ENCODE measurements at places on chromosomes 7 and 10.
A peak's percentile ranks its signal among the peaks of the same experiment; 100 is the strongest.

DNA sequence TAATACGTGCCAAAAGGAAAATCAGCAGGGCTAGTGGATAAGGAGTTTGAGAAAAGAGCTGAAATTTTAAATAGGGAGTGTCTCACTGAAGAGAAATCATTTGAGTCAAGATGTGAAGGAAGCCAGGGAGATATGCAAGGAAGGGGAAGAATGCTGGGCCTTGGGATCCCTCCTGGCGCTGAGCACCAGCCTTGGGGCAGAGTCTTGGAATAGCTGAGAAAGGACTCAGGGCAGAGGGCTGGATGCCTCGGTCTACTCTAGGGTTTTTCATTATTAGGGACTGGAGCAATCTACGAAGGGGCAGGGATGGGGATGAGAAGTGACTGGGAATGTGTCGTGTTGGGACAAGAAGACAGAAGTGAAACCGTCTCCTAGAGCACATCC lies 484 bp downstream of the ZWINT start:
- no peak for DNase-seq

- DNase-seq: no peak
Measured at GRCh38 chr7:138167869-138168296, 91.6 kb downstream of the AKR1D1 start.

DNA sequence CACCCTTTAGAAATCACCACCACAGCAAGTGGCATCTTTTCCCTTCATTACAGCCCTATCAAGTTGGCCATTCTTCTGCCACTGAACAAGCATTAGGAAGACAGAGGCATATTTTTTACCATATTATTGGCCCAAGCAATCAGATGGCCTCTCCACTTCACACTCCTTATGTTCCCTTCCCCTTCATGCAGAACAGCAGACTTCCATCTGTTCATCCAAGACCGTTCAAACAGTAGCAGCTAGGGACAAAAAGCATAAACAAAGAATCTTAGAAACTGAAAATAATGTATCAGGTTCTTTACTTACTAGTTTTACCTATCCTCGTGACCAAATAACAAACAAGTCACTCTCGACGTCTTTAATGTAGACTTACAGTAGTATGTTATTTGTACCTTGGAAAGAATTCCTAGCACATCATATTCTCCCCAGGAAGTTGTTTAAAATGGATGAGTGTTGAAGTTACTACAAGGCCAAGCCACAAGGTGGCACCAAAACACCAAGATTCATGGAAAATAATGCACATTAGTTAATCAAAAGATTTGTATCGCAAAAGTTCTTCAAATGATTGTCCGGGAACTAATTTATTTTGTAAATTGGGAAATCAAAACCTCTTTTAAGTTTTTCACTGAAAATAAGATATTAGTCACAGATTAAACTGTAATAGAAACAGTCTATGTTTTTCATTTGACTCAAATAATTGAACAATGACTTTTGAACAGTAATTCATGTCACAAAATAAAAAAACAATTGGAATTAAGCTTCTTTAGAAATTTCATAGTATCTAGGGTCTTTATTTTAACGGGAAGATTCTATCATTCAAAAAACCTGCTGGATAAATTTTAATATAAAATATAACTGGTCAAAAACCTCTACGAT lies 112.1 kb downstream of the VPS41 start:
- peak; percentile 72 for DNase-seq

GRCh38 chr7:97272237-97272975 lies 154.9 kb downstream of the SDHAF3 start:
- no peak for DNase-seq

GRCh38 chr7:77699056-77699455 lies 2.8 kb downstream of the RSBN1L start:
- DNase-seq: no peak

GRCh38 chr10:12807096-12807755 lies 194.3 kb downstream of the CCDC3 start:
- no peak for DNase-seq

- no peak for DNase-seq
Measured at GRCh38 chr7:123401295-123401694, 133.1 kb downstream of the IQUB start.

DNA sequence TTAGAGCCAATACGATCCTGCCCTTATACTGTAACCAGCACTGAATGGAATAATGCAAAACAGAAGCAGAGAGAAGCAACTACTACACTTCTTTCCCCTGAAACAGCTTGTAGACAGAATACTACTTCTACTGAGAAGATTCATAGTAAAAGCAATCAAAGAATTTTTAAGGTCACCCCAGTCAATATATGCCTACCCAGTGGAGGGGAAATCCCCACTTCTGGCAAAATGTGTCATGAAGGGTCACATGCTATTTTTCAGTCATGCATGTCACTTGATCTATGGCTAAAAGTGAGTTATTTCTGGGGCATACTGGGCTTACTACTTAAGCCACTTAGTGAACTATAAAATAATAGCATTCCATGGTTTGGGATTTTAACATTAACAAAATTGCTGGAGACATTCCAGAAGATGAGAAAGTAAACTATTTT lies 25.6 kb downstream of the IRF5 start:
- DNase-seq: no peak

- no peak for DNase-seq
Measured at GRCh38 chr7:31023877-31024276, 28.2 kb upstream of the ADCYAP1R1 start.

DNA sequence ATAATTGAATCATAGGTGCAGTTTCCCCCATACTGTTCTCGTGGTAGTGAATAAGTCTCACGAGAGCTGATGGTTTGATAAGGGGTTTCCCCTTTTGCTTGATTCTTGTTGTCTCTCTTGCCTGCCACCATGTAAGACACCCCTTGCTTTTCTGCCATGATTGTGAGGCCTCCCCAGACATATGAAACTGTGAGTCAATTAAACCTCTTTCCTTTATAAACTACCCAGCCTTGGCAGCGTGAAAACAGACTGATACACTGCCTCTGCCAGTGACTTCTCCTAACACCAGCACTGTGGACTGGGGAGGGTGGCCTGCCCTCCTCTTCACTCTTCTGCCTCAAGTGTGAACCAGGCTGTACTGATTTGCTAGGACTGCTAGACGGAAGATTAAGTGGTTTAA lies 108.6 kb downstream of the RAB11FIP2 start:
- DNase-seq: no peak

- no peak for DNase-seq
Measured at GRCh38 chr7:37248396-37248861, 200.2 kb downstream of the ELMO1 start.

DNA sequence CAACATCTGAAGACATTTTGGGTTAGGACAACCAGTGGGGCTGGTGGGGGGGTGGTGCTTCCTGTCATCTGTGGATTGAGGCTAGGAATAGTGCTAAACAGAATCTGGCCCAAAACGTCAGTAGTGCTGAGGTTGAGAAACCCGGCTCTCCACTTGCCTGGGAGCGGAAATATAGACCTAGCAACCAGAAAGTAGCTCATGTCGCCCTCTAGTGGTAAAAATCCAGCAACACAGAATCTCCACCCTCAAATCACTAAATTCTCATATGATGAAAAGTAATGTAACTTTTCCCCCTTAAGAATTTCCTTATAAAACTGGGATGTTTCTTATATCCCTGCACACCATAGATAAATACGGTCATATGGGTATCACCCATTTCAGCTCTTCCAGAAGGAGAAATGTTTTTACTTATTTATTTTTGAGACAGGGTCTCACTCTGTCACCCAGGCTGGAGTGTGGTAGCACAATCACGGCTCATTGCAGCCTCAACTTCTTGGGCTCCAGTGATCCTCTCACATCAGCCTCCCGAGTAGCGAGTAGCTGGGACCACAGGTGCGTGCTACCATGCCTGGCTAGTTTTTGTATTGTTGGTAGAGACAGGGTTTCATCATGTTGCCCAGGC lies 34.4 kb downstream of the ZC3HAV1 start:
- peak; percentile 90 for DNase-seq

GRCh38 chr10:123908379-123908778 lies 16.8 kb upstream of the CPXM2 start:
- no peak for DNase-seq

- DNase-seq: no peak
Measured at GRCh38 chr7:18450019-18450418, 45.5 kb upstream of the HDAC9 start.

DNA sequence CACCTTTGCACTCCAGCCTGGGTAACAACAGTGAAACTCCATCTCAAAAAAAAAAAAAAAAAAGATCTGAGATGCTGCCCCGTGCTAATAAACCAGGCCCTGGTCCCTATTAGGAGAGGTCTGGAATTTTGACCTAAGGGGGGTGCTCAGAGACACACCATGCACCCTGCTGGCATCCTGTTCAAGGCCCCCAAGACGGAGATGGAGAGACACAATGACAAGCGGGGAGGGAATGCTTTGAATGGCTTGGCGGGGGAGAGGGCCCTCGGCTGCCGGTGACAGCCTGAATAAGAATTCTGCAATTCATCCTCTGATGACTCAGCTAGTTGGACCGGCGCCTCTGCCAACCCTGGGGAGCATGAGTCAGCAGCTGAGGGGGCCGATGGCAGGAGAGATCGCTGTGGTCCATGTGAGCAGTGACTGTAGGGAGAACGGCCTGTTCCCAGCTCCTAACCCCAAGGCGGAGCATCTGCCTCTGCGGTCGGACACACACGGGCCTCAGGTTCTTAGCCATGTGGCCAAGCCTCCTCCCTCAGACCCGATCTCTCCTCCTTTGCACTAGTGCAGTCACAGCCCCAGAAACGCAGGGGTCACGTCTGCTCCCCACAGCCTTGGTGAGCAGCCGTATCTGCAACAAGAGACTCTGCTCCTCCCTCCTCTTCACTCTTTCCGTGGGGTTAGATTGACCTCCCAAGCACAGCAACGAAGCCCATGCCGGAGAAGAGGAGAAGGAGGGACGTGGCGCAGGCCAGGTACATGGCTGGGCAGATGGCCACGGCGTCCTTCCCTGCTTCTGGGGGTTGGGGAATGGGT lies 14.9 kb downstream of the TRIM56 start:
- peak; percentile 98 for DNase-seq

DNA sequence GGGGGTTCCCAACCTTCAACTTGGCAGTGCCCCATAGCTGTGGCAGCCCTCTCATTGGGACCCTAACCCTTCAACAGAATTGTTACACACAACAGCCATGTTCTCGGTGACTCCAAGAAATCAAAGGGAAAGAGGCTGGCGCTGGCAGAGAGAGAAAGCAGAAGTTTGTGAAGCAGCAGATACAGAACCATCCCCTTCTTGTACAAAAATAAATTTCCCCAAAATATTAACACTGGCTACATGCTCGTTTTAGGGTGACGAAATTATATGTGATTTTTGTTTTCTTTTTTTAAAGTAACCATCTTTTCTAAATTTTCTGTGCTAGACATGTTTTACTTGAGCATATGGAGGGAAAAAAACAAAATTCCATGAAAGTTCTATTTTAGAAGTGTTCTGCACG lies 45.2 kb upstream of the SAMD8 start:
- no peak for DNase-seq

DNA sequence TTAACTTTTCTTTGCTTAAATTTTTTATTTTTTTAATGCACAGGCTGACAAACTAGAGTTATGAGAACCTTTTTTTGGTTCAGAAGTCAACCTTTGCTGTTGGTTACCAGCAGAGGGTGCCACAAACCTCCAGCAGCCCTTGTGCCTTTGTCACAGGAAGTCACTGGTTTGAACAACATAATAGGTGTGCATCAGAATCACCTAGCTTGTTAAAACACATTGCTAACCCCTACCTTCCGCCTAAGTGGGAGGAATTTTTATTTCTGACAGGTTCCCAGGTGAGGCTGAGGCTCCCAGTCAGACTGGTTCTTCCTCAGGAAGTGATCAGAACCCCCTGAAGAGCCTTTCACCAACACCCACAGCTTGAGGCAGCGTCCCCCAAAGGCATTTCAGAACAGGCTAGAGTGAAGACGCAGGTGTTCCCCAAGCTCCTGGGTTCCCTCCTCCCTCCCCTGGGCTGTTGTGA lies 22.6 kb upstream of the VDAC2 start:
- DNase-seq: peak; percentile 83

- DNase-seq: no peak
Measured at GRCh38 chr10:12938271-12938670, 63.2 kb downstream of the CCDC3 start.

DNA sequence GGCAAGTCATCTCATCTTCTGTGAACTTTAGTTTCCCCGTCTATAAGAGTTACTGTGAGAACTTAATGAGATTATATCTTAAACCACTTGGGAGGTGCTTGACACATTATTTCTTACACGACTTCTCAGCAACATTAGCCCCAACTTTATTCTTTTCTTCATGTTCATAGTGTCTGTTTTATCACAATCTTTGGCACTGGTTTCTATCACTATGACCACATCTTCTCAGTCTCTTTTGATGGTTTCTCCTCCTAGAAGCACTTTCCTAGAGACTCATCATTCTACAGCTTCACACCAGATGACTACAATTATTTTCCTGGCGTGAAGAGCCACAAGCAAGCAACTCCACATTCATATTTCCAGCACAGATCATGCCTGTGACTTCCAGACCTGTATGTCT lies 26.5 kb upstream of the BET1 start:
- no peak for DNase-seq

DNA sequence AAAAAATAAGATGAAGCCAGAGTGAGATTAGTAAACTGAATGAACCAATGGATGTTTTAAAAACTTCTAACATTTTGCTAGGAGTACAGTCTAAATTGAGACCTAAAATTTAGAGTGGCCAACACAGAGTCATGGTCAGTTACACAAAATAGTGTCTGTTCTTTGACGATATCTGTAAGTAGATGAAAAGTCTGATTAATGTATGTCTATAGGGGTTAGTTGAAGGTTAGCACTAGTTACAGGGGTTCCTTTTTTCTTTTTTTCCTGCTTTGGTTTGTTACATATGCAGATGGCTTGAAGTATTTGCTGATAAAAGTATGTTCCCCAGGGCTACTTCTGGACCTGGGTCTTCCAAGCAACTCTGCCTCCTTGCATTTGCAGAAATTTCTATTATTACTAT lies 90.1 kb upstream of the MTPN start:
- DNase-seq: no peak

Measured in hematopoietic multipotent progenitor cell treated with erythropoietin and hydrocortisone succinate and interleukin-3 and kit ligand, for 4 days (in vitro differentiated cells).